ENCODE measurements at places on chromosomes 6 and 20.
A peak's percentile ranks its signal among the peaks of the same experiment; 100 is the strongest.

DNA sequence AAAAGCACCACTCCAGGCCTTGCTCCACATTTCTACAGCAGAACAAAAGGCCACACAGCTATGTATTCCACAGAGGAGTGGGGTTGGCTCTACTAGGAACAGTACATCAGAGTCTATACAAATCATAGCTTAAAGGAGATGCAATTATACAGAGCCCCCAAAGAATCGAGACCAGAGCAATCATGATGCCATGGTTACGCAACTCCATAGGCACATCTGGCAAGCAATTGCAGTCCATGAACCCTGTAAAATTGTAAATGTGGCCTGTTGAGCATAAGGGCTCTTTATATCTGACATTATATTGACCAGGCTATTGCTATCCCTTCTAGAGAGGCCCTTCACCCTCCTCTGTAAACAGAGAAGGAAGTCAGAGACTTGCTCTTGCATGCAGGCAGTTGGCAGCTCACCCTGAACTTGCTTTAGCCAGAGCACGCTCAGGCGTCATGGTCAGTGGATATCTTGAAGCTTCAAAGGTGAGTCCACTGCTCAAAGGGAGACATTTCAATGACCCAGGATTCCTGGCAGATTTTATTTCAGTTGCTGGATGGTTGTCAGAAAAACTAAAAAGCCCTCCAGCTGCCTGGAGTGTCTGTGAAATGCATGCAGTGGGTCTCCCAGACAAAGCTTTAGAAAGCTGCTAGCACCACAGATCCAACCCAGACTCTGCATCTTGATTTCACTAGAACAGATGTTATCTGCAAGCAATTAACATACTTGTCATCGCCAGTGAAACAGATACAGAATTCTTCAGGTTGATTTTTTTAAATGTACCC, 357.2 kb downstream of the CENPW start:
- no peak for DNase-seq

DNA sequence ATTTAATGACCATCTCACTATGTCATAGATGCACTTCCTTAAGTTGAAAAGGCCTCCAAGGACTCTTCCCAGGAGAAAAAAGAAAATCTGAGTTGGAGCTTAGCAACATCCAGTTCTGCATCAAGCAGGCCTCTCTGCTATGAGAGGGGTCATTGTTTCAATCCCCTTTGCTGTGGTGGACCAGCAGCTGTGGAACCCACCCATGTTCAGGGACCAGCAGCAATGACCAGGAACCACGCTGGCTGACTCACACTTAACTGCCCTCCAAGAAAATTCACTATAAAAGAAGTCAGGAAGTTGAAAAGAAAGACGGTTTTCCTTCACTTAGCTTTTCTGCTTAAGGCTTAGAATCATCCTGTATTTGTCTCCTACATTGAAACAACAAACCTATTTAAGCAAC, 1062.4 kb upstream of the FLRT3 start:
- DNase-seq = no peak

GRCh38 chr6:110875548-110876169, 1.1 kb downstream of the AMD1 start:
- peak; percentile 65 for DNase-seq

- DNase-seq = no peak
These were observed 47.1 kb upstream of the IFNGR1 start for GRCh38 chr6:137266309-137266586.

DNA sequence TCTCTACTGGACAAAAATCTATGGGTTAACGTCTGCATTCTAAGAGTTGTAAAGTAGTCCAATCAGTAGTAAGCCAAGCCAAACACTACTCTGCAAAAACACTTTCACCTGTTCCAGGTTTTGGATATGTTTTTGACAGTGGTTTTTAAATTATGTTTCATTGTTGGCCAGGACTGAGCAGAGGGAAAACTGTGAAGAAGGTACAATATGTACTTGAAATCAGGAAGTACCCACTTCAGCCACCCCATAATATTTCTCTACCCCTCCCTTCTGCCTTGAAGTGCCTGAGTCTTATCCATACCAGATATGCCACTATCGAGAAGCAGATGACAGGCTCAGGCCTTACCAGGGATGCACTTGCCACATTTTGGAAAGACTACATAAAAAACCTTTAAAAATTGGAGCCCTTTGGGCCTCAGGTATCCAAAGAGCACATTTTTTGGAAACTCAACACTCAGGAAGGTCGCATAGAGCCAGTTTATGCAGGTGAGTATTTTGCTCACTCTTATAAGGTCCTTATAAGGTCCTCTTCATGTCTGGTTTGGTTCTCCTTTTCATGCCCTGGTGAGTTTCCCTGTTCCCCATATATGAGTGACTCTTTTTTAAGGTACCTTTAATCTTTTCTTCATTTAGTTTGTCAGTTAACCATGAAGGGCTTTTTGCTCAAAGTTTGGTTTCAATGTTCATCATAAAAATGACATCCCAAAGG, 859.3 kb upstream of the FLRT3 start:
- no peak for DNase-seq

DNA sequence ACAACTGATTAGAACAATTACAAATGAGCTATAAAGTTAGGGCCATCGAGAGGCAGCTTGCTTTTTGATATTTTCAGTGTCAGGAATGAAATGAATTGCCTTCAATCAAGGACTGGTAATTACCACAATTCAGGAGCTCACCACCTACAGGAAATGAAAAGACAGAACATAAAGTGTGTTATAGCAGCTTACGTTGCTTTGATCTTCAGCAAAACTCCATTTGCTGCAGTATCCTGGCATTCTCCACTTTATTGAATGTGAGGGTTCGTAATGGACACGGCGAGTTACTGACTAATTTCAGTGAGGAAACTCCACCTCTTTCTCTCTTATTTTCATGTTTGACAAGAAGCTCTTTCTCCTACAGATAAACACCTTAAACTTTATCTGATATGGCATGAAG, 440.0 kb upstream of the HSF2 start:
- no peak for DNase-seq

DNA sequence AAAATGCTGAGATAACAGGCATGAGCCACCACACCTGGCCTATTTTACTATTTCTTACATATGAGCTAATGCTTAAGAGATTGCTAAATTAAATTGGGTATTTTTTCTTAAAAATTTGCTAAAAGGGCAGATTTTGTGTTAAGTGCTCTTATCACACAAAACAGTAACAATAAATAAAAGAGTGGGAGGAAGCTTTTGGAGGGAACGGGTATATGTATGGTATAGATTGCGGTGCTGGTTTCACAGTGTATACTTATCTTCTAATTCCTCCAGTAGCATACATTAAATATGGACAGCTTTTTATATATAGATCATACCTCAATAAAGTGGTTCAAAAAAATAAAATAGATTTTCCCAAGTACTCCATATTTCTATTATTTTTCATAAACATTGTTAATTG, 39.4 kb upstream of the FABP7 start:
- no peak for DNase-seq

GRCh38 chr6:135505648-135506047, 8.1 kb upstream of the AHI1 start:
- no peak for DNase-seq

DNA sequence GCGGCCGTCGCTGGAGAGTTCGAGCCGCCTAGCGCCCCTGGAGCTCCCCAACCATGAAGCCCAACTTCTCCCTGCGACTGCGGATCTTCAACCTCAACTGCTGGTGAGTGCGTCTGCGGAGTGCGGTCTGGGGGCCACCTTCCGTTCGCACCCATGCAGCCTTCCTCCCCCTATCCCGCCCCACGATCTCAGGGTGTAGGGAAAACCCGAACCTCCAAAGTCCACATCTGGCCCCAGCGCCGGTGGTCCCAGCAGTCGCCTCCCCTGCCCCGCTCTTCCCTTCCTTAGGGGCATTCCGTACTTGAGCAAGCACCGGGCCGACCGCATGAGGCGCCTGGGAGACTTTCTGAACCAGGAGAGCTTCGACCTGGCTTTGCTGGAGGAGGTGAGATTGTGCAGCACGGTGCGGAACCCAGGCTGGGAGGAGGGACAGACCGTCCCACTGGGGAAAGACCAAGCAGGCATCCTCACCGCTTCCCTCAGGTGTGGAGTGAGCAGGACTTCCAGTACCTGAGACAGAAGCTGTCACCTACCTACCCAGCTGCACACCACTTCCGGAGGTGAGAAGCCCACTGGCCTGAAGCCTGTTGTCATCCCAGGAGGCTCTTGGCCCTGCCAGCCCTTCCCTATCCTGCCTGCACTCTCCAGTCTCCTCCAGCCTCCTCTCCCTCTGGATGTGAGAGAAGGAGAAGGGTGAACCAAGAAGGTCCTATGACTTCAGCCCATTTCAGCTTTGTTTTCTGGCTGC, 719 bp downstream of the SMPD2 start:
- DNase-seq = peak; percentile 40

DNA sequence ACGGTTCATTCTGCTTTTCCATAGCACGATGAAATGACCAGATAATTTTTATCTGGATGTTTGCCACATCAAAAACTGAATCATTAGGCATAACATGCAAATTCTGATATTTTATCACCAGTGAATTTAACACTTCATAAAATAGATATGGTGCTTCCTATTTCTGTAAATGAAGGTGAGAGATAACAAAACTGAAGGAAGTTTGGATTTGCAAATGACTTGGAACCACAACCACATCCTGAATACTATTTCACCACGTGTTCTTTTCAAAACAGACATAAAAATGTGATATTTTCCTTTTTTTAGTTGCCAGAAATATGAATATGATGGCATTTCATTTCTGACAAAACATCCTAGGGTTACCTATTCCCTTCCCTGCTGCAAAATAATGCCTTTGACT, 146.1 kb downstream of the EDN1 start:
- no peak for DNase-seq
